ENCODE measurements at places on chromosomes 1 and 21.

DNA sequence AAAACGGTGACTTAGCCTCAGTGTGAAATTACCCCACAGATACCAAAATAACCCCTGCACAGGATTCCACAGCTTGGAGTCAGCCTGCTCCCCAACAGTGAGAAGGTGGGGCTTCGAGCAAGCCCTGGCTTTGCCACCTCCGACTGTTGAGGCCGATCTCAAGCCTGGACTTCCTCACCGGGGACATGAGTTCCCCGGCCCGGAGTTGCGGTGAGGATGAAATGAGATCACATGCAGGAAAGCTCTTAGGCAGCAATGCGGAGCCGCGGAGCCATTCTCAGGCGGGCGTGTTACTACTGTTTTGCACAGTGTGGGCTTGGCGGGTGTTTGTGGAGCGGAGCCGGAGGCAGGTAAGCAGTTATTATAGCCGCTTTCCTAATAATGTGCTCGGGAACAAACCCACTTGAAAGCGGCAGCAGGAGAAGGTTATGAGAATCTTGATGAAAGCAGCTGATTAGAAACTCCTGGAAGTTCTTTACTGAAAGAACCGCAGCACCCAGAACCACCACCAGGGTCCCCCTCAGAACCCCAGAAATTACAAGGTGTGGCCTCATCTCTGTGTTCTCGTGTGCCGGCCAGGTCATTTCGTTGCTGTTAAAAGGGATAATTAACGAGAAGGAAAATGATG, 3.9 kb upstream of the CLSTN1 start:
- no peak for DNase-seq

DNA sequence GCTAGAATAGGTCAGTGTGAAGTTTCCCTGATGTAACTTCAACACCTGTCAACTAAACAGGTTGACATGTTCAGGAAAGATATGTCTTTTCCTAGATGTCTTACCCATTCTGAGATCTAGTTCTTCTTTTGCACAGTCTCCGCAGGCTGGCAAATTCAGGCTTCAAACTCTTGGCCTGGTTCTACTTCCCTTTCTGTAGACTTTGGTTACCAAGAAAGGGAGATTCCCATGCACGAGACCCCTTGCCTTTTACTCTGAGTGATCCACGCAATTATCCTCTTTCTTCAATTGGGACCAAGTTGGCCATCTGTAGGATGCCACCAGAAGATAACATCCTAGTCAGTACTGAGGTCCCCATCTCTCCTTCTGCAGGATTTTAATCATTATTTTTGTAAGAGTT, 2.0 kb downstream of the CFAP45 start:
- DNase-seq, result no peak

DNA sequence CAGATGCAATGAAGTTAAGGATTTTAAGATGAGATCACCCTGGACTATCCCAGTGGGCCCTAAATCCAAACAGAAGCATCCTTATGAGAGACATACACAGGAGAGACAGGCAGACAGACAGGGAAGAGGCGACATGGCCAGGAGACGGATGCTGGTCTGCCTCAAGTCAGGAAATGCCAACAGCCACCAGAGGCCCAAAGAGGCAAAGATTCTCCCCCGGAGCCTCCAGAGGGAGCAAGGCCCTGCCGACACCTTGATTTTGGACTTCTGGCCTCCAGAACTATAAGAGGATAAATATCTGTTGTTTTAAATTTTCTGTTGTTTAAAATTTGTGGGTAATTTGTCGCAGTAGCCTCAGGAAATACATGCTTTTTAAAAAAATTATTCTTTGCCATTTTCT, 116.4 kb downstream of the GLIS1 start:
- no peak for DNase-seq

DNA sequence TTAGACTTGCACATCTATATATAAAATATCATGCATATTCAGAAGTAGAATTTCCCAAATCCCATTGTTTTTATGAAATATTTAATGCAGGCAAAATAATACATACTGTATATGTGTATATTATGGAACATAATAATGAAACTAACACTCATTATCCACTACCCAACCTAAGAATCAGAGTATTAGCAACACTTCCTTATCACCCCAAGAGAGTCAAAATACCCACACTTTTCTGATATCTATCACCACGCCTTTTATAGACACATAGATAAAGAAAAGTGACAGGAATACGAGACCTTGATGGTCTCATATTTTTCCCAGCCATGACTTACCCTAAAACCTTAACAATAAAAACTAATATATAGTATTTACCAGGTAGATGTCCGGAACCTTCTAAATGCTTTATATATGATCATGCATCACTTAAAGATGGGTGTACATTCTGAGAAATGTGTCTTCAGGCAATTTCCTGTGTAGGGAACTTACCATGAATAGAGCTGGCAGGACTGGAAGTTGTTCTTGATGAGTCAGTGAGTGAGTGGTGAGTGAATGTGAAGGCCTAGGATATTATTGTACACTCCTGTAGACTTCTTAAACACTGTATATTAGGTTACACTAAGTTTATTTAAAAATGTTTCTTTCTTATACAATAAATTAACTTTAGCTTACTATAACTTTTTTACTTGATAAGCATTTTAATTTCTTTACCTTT, 45.5 kb downstream of the TNFSF4 start:
- DNase-seq, result peak; percentile 56

DNA sequence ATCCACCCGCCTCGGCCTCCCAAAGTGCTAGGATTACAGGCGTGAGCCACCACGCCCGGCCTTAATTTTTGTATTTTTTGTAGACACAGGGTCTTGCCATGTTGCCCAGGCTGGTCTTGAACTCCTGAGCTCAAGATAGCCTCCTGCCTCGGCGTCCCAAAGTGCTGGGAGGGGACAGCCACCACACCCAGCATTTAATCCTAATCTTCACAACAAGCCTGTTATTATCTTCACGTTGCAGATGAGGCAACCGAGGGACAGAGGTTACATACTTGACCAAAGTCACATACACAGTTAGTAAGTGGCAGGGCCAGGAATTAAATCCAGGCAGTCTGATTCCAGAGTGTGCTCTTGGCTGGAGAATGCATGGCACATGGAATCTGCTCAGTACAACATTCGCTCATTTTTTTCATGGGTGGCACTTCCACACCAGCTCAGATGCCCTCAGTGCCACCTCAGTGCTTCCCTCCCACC, 4.8 kb upstream of the GPR37L1 start:
- no peak for DNase-seq
